Stimulated activated CD4-positive, alpha-beta T cell treated with anti-CD3 and anti-CD28 coated beads, Interleukin-2, amount 100 ng/mL, for 24 hours (primary cell): ENCODE measurements at places on chromosomes 16 and 17.

GRCh38 chr17:67980456-67980855 lies 15.8 kb downstream of the C17orf58 start:
- DNase-seq: no peak

DNA sequence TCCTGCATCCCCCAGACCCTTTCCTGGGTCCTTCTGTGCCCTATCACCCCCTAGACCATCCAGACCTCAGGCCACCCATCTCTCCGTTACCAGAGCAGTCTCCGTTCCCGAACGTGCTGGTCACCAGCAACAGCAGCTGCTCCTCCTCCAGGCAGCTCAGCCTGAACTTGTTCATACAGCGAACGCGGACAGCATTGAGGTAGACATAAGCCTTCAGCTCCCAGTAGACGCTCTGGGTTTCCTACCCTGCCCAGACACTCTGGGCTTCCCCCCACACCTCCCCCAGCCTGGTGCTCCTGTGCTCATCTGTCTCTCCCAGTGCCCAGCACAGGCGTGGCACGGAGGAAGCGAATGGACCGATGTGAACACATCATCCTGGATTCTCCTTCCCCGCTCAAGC lies 41.6 kb upstream of the RNFT1 start:
- no peak for DNase-seq

- no peak for DNase-seq
Measured at GRCh38 chr17:78596871-78597764, 19.9 kb upstream of the DNAH17 start.

- DNase-seq: no peak
Measured at GRCh38 chr16:88144028-88144511, 192.8 kb downstream of the BANP start.

DNA sequence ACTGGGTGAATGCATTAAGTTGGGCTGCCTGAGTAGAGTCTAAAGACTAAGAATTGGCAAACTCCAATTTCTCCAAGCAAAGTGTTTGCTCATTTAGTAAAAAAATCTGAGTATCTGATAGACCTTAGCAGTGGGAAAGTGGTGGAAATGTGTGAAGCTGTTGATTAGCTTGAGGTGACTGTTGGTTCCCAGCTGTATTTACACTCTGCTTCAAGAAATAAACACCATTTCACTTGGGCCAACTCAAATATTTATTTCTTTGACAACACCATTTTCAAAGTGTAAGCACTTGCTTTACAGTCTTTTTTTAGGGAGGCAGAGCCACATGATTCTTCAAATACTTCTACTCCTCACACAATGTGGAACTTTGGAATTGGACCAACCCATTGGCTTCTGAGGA lies 8.7 kb downstream of the KCTD19 start:
- DNase-seq: no peak

DNA sequence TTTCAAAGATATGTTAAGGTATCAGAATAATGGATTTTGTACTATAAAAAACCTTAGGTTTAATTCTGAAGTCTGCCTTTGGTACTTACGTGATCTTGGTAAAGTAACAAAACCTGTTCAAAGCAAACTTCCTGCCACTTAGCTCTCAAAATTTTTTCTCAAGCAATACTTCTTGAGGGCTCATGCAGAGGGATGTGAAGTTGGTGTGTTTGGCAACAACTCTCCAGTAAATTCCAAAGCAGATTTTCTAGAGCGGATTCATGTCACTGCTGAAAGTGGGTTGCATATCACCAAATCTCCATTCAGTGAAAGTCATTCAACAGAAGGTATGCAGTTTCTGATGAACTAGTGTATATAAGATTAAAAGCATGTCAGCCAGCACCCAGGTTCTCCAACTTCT lies 856.7 kb downstream of the CDH8 start:
- DNase-seq: no peak

- DNase-seq: no peak
Measured at GRCh38 chr17:17497065-17497844, 1.1 kb upstream of the RASD1 start.

GRCh38 chr17:604765-605164 lies 109.9 kb downstream of the VPS53 start:
- no peak for DNase-seq

DNA sequence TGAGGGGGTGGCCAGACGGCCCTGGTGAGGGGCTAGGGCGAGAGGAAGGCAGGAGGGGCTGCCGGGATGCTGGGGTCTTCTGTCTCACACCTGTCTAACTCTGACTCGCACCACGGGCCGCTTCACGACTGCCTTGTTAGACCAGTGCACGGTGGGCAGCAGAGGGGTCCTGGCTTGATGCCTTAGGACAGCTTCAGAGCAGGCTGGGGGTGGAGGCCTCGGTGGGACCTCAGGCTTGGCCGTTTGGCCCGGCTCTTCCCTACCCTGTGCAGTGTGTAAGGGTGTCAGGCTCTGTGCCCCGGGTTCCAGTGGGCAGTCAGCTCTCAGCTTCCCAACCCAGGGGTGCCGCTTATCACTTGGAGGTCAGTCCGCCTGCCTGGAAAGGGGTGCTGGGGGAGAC lies 100.7 kb downstream of the OR1D5 start:
- peak; percentile 10 for DNase-seq

GRCh38 chr16:54080524-54081008 lies 206.0 kb downstream of the IRX3 start:
- no peak for DNase-seq

GRCh38 chr16:25608002-25608401 lies 83.8 kb upstream of the HS3ST4 start:
- no peak for DNase-seq

GRCh38 chr17:31167111-31167510 lies 72.3 kb downstream of the NF1 start:
- no peak for DNase-seq

DNA sequence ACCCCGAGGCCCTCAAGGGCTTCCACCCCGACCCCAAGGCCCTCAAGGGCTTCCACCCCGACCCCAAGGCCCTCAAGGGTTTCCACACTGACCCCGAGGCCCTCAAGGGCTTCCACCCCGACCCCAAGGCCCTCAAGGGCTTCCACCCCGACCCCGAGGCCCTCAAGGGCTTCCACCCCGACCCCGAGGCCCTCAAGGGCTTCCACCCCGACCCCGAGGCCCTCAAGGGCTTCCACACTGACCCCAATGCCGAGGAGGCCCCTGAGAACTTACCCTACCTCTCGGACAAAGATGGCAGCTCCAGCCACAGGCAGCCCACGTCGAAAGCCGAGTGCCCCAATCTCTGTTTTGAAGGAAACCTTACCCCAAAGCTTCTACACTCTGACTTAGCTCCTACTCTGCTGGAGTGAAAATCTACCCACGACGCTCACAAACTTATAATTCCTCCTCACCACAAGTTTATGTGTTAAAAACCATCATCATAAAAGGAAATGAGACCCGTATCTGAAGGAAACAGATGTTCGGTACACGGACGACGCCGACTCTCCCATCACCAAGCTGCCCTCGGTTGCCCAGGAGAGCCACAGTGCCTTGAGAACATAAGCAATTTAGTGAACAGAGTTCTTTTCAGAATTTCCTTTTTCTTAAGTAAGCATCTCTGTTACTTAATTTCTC lies 61.2 kb upstream of the RPH3AL start:
- DNase-seq: peak; percentile 40

GRCh38 chr16:57489229-57489628 lies 2.9 kb upstream of the DOK4 start:
- DNase-seq: no peak

DNA sequence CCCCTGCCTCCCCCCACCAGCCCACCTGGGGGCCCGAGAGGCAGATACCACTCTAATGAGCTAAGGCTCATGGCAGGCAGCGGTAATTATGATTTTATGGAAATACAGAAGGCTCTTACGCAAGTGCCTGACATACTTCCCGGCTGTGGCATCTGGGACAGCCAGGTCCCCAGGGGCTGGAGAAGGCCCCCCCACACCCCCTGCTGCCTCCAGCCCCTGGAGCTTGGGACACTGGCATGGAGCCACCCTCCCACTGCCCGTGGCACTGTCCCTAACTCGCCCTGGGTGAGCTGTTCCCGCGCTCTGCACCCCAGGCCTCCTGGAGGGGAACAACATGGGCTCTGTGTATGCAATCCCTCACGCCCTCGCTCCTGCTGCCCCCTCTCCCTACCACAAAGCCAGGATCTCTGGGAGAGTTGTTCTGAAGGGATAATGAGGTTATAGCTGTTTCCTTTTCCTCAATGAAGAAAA lies 5.4 kb upstream of the STAC2 start:
- no peak for DNase-seq

DNA sequence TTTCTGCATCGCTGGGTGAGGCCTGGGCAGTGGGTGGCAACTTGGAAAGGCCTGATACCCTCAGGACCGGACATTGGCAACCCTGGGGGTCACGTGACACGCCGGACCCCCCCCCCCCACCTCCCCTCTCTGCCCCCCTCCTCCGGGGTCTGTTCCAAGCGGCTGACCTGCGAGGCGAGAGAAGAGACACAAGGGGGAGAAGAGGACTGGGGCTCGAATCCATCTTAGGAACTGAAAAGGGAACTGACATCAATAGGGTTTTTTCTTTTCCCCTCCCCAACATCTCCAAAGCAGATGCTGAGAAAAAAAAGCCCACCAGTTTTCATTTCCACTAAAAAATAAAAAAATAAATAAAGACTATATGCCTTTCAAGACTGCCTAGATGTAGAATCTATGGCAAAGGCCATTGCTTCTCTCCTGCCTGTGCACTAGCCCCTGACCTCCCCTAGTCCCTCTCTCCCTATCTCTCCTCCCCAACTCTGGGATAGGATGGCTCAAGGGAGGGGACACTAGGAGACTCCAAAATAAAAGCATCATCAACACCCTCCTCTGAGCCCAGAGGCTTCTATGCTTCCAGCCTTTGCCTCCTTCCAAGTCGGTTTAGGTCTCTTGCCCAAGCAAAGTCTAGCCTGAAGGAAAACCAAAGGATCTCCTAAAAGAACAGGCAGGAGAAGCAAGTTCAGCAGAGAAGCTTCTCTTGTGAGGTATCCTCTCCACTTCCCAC lies 7.7 kb upstream of the HOXB2 start:
- no peak for DNase-seq

DNA sequence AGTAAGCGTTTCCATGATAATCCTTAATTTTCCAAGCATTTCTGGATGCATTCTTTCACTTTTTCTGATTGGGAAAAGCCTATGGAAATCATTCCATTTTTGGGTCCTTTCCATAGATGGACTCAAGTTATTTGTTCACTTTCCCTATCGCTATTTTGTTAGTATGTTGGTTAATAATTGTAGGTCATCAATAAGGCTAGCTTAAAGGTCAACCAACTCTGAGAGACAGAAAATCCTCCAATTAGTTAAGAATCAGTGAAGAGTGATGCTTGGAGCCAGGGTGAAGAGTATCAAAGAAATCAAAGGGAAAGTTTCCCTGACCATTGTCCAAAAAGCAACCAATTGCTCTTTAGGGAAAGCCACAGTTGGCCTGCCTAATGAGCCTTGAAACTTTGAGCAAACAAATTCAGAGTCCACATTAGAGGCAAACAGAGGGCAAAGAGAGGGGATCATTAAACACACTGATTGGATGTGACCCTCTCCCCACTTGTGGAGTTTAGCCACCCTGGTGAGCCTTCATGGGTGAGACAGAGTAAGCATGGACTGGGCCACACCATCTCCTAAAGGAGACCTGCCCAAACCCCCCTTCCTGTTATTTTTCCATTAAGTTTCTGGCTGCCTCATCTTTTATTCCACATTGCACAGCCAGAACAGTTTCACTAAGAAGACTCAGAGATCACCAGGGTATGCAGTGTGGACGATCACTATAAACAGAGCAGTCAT lies 133.4 kb upstream of the DYNLRB2 start:
- DNase-seq: no peak

GRCh38 chr16:21566891-21567414 lies 32.4 kb upstream of the METTL9 start:
- DNase-seq: no peak

GRCh38 chr17:27968206-27968732 lies 74.2 kb upstream of the NLK start:
- DNase-seq: no peak

DNA sequence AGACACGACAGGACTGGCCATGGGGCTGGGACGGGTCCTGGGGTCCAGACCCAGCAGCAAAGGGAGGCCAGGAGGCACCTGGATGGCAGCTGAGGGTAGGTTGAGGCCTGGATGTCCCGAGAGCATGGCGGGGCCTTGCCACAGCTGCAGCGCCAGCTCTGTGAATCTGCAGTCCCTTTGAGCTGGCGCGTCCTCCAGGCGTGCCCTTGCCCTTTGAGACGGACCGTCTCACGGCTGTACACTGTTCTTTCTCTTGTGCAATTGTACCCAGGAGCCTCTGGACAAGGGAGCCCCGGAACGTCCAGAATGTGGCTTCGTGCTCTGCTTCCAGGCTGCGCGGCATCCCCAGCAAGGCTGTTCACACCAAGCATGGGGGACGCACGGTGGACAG lies 69.5 kb upstream of the CIBAR2 start:
- DNase-seq: no peak

DNA sequence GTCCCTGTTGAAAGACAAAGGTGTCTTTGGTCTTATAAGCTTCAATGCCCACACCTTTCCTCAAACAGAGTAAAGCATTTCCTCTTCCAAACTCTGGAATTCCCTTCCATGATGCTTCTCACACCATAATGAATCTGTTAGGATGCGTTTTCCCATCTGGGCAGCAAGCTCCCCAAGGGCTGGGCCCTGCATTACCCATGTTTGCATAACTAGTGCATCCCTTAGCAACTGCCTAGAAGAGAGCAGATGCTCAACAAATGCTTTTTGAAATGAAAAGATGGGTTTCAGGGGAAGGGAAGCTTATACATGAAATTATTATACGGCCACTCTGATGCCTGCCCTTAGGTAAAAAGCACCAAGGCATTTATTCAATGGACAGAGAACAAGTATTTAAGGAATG lies 124.5 kb upstream of the CCL2 start:
- DNase-seq: no peak

DNA sequence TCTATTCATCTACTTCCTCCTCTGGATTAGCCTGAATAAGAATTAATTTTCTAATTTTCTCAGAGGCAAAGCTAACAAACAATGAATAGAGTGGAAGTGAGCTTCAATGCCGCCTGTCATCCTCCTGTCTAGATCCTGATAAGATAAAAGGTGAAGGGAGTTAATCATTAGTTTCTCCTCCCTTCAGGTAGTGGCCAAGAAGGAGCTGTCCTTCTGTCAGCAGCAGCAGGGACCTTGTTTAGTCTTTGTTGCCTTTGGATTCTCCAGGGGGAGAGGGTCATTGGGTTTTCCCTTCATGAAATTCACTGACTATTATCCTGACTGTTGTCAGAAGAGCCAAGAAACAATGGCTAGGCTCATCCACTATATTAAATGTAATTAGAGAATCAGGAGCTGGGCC lies 420.2 kb upstream of the GOT2 start:
- no peak for DNase-seq

DNA sequence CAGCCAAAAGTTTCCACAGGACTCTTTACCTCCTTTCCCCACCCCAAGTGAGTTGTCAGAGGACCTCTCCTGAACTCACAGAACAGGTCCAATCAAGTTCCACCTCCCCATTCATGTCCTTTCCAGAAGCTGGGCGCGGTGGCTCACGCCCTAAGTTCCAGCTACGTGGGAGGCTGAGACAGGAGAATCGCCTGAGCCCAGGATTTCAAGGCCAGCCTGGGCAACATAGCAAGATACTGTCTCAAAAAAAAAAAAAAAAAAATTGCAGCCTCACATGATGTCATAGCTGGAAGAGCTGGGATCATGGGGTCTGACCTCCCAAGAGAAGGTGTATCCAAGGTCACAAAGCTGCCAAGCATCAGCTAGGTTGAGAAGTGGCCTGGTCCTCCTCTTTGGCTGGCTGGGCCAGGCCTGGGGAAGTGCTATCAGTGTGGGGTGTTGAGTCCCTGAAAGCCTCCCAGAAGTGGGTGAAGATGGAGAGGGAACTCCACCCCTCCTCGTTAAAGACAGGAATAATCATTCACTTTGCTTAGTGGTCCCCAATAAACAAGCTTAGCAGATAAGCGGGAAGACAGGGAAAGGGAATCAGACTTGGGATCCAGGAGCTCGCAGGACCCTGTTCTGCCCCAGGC lies 5.5 kb upstream of the MNT start:
- no peak for DNase-seq
